ENCODE measurements at places on chromosomes 6 and 20. TPM values are rescaled to one million over a fixed set of nuclear protein-coding genes. Genes with fewer than 3 reads are reported as not detected.

- no peak for DNase-seq
These were observed 59.4 kb downstream of the SLC35B3 start for GRCh38 chr6:8375916-8376315.

- DNase-seq: no peak
These were observed 551.1 kb upstream of the SYNCRIP start for GRCh38 chr6:86193821-86194220.

- no peak for DNase-seq
These were observed 22.1 kb upstream of the SNTA1 start for GRCh38 chr20:33465481-33466302.

GRCh38 chr20:9051508-9051907 lies 17.4 kb upstream of the PLCB4 start:
- no peak for DNase-seq

The LY6G5B gene
- polyA plus RNA-seq: 10.4 TPM

DNA sequence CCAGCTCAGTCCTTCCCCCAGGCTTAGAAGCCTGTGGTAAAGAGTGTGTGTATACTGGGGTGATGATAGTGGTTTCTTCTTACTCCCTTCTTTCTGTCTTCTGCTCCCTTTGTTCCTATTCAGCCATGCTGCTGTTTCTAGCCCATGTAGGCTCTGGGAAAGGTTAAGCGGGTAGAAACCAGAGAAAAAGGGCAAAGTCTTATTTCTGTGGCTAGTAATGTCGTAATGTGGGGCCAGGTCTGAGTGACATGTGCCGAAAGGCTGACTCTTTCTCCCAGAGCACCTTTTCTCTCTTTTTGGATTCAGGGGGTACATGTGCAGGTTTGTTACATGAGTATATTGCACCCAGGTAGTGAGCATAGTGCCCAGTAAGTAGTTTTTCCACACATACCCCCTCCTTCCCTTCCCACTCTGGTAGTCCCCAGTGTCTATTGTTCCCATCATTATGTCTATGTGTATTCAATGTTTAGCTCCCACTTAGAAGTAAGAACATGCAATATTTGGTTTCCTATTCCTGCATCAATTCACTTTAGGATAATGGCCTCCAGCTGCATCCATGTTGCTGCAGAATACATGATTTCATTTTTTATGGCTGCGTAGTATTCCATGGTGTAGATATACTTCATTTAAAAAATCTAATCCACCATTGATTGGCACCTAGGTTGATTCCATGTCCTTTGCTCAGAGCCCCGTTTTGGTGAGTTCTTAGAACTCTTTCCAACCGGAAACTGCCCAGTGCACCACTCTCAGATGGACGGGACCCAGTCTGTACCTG lies 74.3 kb downstream of the EFHC1 start:
- DNase-seq: no peak

DNA sequence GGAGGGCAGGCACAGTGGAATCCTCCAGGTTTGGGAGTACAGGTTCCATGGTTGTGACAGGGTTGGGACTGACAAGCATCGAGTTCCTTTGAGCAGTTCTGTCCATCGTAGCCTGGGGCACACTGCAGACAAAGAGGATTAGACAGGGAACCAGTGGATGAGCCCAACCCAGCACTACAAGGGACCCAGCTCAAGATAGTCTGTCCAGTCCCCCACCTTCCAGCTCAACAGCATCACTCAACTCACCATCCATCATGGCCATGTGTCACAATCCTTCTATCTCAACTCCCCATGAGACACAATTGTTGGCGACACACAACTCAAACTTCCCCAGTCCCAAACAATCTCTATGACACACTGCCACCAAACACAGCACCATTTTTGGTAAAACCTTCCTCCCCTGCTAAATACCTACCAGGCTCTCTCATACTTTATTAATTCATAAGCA lies 11.8 kb upstream of the GPSM3 start:
- no peak for DNase-seq

- no peak for DNase-seq
These were observed 36.6 kb downstream of the BCL2L1 start for GRCh38 chr20:31685853-31686643.

- no peak for DNase-seq
These were observed 157.2 kb upstream of the CARMIL1 start for GRCh38 chr6:25122001-25122400.

DNA sequence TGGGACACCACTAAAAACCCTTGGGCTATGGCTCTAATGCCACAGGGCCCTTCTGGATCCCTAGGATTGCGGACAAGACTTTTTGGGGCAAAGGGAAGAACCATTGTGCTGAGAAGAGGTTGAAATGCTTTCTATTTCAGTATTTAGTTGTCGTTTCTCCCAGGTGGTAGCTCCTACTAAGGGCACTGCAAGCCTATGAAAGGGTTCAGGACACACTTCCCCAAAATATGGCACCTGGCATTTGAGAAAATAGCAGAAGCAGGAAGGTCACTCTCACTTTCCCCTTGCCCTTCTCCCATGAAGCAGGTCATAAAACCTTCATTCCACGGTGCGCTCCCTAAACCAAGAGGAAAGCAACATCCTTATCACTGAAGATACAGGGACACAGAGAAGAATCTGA lies 125.4 kb upstream of the GPR6 start:
- no peak for DNase-seq

DNA sequence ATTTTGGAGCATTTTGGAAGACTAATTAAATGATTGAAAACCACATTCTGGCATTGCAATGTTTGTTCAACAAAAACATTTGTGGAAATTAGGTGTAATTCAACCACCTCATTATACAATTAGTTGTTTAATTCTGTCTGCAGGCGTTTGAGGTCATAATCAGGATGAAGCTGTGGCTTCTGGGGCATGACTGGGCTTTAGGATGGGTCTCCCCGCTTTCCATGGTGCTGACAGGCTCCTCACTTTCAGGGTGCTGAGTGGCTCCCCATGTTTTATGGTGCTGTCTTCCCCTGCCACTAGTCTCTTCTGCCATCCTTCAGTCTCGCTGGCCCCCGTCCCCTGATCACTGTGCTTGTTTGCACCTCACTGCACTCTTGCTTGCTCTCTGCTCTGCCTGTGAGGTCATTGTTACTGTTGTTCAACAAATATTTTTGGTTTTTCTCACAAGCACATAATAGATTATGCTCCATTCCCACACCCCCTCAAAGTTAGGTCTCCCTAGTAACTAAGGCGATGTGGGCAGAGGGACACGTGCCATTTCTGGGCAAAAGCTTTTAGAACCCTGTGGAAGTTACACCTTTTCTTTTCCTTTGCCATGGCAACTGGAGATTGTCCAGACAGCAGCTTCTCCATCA lies 25.4 kb upstream of the ZNF831 start:
- DNase-seq: no peak

DNA sequence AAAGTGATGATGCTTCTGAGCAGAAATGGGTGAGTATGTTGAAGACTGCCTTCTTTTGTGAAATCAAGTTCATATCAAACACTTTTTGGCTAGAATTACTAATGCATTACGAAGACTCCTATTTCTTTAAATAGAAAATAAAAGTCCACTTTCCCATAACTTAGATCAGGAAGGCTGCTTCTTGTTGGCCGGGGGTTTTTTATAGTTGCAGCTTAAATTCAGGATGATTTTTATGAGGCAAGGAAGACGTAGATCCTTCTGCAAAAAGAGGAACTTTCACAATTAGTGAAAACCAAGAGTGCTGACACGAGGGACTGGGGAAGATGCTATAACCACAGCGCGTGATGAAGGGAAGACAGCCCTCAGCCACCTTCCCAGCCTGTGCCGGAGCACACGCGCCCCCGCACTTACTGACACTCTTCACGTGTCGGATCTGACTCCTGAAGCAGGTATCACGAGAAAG lies 206.1 kb upstream of the PRDM1 start:
- no peak for DNase-seq

The PABPC1L gene
- polyA plus RNA-seq: 35.8 TPM

All from right renal cortex interstitium (tissue), 3 donors.